ENCODE measurements at places on chromosomes 7 and 10. TPM values are rescaled to one million over a fixed set of nuclear protein-coding genes. Genes with fewer than 3 reads are reported as not detected.

DNA sequence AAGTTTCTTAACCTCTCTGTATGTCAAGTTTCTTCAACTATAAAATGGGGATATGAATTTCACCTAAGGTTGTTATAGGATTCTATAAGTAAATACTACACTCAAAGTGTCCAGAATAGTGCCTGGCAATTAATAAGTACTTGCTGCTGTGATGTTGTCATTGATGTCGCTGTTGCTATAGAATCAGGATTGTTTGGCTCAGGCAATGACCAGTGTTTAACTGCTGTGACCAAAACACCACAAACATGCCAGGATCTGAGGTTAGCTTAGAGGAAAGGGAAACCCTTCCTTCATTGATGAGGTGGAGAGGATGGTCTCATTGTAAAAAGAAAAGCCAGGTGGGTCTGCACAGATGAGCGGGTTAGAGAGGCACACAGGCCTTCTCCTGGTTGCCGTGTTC is 223.1 kb upstream of the INHBA start:
- DNase-seq = no peak
- H3K4me1 ChIP-seq = peaks cover 2% of the 10 kb centered on the region
- no peak overlapping the region for H3K27ac ChIP-seq
- H3K27me3 ChIP-seq = peaks cover 20% of the 10 kb centered on the region

DNA sequence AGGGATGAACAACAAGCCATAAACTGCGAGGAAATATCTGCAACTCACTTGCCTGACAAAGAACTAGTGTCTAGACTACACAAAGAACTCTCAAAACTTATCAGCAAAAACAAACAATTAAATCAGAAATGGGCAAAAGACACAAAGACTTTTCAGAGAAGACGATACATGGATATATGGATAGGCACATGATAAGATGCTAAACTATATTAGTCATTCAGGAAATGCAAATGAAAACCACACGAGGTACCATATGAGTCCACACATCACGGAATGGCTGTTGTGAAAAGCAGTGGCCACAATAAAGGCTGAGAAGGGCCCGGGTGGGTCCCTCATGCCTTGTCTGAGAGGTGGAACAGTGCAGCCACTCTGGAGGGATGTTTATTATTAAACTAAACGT is 267.8 kb downstream of the WDR37 start:
- no peak overlapping the region for H3K4me3 ChIP-seq
- peaks cover 8% of the 10 kb centered on the region for H3K4me1 ChIP-seq
- no peak overlapping the region for H3K27ac ChIP-seq
- H3K36me3 ChIP-seq = no peaks in the 10 kb centered on the region
- DNase-seq = peak; percentile 34

DNA sequence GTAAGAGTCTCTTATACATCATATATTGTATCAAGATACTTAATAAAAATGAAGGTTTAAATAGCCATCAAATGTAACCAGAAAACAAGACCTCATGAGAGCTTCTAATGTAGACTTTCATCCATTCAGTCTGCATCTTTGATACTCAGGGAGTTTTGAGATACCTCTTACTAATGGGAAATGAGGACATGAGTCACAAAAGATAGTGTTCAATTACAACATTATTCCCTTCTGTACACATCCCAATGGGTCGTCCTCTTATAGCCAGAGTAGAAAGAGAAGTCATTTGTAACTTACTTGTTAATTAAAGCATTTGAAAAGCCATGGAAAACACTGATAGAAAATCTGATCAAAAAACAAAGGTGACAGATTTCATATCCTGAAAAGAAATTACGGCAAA is 19.4 kb downstream of the SHTN1 start:
- no peak overlapping the region for H3K27ac ChIP-seq
- H3K4me3 ChIP-seq = no peak overlapping the region
- no peaks in the 10 kb centered on the region for H3K4me1 ChIP-seq
- H3K36me3 ChIP-seq = no peaks in the 10 kb centered on the region
- peaks cover 8% of the 10 kb centered on the region for H3K27me3 ChIP-seq

DNA sequence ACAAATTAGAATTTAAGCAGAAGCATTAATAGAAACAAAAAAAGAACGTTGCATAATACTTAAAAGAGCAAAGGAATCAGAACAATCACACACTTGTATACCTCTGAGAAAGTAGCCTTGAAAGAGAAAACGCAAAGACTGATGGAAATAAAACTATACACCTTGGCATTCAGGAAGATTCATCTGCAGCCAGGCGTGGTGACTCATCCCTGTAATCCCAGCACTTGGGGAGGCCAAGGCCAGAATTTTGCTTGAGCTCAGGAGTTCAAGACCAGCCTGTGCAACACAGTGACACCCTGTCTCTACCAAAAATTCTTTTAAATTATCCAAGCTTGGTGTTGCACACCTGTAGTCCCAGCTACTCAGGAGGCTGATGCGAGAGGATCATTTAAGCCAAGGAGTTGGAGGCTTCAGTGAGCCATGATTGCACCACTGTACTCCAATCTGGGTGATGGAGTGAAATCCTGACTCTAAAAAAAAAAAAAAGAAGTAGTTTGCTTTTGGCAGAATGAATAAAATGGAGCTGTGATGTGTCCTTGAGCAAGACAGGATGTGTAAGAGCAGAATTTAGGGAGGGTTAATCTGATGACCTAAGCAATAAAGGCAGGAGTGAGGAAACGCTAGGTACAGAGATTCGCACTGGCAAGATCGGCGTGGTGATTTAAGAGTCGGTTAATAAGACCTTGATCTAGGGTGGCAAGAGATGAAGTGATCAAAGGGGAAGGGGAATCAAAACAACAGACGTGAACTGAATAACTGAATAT is 75.8 kb upstream of the NRP1 start:
- H3K4me1 ChIP-seq = no peaks in the 10 kb centered on the region
- no peaks in the 10 kb centered on the region for H3K36me3 ChIP-seq
- peaks cover 52% of the 10 kb centered on the region for H3K27me3 ChIP-seq
- H3K4me3 ChIP-seq = no peak overlapping the region
- DNase-seq = no peak

- peaks cover 19% of the 10 kb centered on the region for H3K36me3 ChIP-seq
- no peak overlapping the region for H3K4me3 ChIP-seq
- peaks cover 4% of the 10 kb centered on the region for H3K4me1 ChIP-seq
These were observed 16.5 kb downstream of the DENND11 start for GRCh38 chr7:141685285-141686023.

The SYT15B gene
- total RNA-seq = not detected

GRCh38 chr10:117442944-117443685 is 67.9 kb upstream of the PDZD8 start:
- H3K27ac ChIP-seq = no peak overlapping the region
- H3K36me3 ChIP-seq = peaks cover 1% of the 10 kb centered on the region
- DNase-seq = peak; percentile 65
- H3K4me3 ChIP-seq = no peak overlapping the region
- no peaks in the 10 kb centered on the region for H3K4me1 ChIP-seq

The MMS19 gene
- total RNA-seq = 95.0 TPM

The MTERF1 gene
- 13.7 TPM for total RNA-seq

The ZP3 gene
- 32.6 TPM for total RNA-seq

The GPR85 gene
- total RNA-seq = not detected

DNA sequence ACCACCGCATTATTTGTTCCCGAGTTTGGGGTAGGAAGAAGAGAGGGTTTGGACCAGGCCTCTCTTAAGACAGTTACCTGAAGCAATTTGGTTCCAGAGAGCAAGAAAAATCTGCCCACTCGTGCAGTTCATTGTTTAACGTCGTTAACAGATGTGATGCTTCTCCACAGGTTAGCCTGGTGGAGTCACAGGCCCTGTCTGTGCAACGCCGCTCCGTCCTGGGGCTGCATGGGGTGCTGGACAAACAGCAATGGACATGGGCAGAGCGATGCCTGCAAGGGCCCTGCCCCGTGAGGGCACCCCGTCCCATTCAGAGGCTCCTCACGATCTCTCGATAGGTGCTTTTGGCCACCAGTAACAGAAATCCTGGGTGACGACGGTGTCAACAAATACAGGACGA is 9.7 kb downstream of the FOXL3 start:
- no peaks in the 10 kb centered on the region for H3K4me1 ChIP-seq
- no peak for DNase-seq
- H3K36me3 ChIP-seq = no peaks in the 10 kb centered on the region

The LLCFC1 gene
- total RNA-seq = not detected

The RBP4 gene
- total RNA-seq = not detected

The ZNF239 gene
- 2.0 TPM for total RNA-seq

- no peak for DNase-seq
- H3K27me3 ChIP-seq = no peaks in the 10 kb centered on the region
- H3K27ac ChIP-seq = no peak overlapping the region
- no peak overlapping the region for H3K4me3 ChIP-seq
- H3K36me3 ChIP-seq = no peaks in the 10 kb centered on the region
- no peaks in the 10 kb centered on the region for H3K4me1 ChIP-seq
These were observed 38.5 kb upstream of the ITPRID1 start for GRCh38 chr7:31475368-31475767.

DNA sequence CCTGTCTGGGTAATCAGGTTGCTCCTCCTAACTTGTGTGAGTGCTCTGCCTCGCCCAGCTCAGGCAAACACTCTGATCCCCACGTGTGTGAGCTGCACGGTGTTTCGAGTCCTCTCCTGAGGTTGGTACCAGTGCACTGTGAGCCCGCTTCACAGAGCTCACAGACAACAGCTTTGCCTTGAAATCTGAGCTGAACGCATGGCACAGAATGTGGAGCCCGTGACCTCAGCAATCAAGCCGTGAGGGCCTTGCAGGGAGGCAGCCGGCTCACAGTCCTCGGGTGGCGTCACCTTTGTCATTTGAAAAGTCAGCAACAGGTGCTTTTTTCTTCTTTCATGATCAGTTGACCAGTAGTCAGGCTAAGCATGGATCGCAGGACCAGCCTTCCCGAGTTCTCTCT is 60.2 kb upstream of the ADGRA1 start:
- H3K4me3 ChIP-seq = no peak overlapping the region
- no peak for DNase-seq
- H3K27me3 ChIP-seq = peaks cover 7% of the 10 kb centered on the region
- H3K27ac ChIP-seq = no peak overlapping the region
- H3K36me3 ChIP-seq = no peaks in the 10 kb centered on the region
- H3K4me1 ChIP-seq = no peaks in the 10 kb centered on the region

GRCh38 chr10:28177944-28178637 is 124.8 kb downstream of the MPP7 start:
- peak overlapping the region; percentile 71 for H3K4me3 ChIP-seq
- DNase-seq = peak; percentile 33
- no peaks in the 10 kb centered on the region for H3K27me3 ChIP-seq
- H3K36me3 ChIP-seq = no peaks in the 10 kb centered on the region

DNA sequence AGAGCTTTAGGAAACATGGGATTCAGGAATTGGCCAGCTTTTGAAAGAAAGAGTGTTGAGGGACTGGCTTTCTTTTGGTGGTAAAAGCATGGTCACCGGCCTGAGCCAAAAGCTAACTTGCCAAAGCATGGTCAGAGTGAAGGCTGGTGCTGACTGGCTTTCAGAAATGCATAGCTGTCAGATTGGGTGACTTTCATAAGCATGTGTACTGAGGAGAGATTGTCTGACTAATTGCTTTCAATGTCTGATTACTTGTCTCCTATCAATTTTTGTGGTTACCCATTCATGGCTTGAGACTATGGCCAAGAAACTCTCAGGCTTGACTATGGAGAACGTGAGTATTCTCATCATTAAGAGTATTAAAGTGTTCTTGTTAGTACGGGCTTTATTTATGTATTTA is 28.2 kb downstream of the ZNF25 start:
- H3K4me1 ChIP-seq = no peaks in the 10 kb centered on the region
- H3K27me3 ChIP-seq = no peaks in the 10 kb centered on the region
- H3K27ac ChIP-seq = no peak overlapping the region
- DNase-seq = no peak
- peaks cover 52% of the 10 kb centered on the region for H3K36me3 ChIP-seq
- H3K4me3 ChIP-seq = no peak overlapping the region

DNA sequence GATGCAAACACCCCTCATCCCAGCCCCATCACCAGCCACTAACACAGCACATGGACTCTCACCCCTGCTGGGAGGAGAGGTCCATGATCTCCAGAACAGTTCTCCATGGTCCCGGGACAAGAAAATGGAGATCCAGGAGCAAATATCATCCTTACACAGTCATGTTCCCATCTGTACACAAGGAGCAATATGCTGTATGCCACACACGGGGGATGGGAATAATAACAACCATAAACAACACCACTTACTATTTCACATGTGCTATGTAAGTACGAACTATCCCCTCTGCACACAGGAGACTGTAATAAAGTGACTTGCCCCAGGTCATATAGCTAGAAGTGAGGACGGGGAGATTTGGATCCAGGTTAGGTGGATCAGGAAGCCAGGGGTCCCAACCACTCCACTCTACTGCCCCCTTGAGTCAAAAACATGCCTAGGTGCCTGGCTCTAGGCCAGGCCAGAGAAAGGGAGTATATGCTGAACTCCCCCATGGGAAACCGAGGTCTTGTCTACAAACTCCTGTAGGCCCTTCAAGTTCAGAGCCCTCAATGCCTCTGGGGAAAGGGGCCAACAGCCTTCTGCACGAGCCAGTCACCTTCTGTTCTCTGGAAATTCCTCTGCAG is 34.1 kb downstream of the LRRC20 start:
- H3K36me3 ChIP-seq = no peaks in the 10 kb centered on the region
- peak; percentile 60 for DNase-seq
- H3K27ac ChIP-seq = no peak overlapping the region
- H3K4me1 ChIP-seq = no peaks in the 10 kb centered on the region

GRCh38 chr10:94439275-94439861 is 37.0 kb downstream of the TBC1D12 start:
- no peak for DNase-seq
- H3K27me3 ChIP-seq = peaks cover 17% of the 10 kb centered on the region
- H3K4me3 ChIP-seq = no peak overlapping the region
- no peak overlapping the region for H3K27ac ChIP-seq
- no peaks in the 10 kb centered on the region for H3K4me1 ChIP-seq

- peaks cover 5% of the 10 kb centered on the region for H3K4me1 ChIP-seq
- H3K27me3 ChIP-seq = peaks cover 34% of the 10 kb centered on the region
- H3K4me3 ChIP-seq = no peak overlapping the region
- no peaks in the 10 kb centered on the region for H3K36me3 ChIP-seq
- no peak overlapping the region for H3K27ac ChIP-seq
- no peak for DNase-seq
These were observed 3.1 kb downstream of the RASGEF1A start for GRCh38 chr10:43263551-43264343.

The LGI1 gene
- not detected for total RNA-seq

DNA sequence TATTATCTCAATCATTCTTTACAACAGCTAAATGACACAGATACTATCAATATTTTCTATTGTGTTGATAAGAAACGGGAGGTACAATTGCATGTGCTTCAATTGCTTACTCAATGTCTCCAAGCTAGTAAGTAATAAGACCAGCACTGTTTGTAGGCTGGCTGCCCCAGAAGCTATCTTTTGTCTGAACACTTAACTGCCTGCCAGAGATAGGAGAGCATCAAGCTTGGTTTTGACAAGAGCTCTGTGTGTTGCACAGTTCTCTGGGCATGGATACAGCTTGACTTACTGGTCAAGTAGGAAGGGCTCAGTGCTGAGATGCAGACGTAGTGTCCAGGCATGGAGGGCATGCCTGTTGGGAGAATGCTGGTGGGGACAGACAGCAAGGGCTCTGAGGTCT is 26.3 kb upstream of the CAPZA2 start:
- H3K27me3 ChIP-seq = peaks cover 3% of the 10 kb centered on the region
- H3K4me3 ChIP-seq = no peak overlapping the region
- no peaks in the 10 kb centered on the region for H3K36me3 ChIP-seq
- H3K27ac ChIP-seq = no peak overlapping the region
- DNase-seq = no peak
- H3K4me1 ChIP-seq = no peaks in the 10 kb centered on the region

The IFIT5 gene
- 7.2 TPM for total RNA-seq
